ENCODE measurements at places on chromosomes 7 and 10.

DNA sequence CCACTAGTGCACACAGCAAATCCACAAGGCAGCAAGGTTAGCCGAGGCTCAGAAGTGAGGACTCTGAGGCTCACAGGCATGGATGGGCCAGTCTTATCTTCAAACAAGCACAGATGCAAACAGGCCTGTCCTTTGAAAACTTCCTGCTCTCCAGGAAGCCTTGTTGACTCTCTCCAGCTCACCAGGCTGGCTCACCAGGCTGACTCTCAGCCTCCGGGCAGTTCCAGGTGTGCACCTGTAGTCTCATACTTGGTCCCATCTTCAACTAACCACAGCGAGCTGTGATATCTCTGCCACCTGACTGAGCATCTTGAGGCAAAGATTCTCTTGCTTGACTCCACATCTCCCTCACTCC is 173.9 kb upstream of the ZMIZ1 start:
- peak; percentile 19 for DNase-seq

GRCh38 chr10:52631648-52632047 is 140.9 kb downstream of the MBL2 start:
- no peak for DNase-seq

DNA sequence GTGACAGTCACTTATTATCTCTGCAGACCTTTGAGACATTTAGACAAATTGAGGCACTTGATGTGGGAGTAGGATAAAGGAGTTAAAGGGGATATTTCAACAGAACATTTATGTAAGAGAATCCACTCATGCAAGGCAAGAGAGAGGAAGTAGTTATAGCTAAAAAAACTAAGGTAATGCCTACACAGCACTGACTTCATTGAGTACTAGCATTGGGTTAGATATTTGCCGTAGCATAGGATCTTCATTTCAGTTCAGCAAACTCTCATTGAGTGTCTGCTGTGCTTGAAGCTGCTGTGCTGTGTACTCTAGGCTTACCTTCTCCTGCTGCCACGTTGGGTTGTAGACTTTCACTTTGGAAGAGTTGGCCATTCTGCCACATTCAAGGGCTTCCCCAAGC is 10.5 kb upstream of the ENTPD1 start:
- no peak for DNase-seq

DNA sequence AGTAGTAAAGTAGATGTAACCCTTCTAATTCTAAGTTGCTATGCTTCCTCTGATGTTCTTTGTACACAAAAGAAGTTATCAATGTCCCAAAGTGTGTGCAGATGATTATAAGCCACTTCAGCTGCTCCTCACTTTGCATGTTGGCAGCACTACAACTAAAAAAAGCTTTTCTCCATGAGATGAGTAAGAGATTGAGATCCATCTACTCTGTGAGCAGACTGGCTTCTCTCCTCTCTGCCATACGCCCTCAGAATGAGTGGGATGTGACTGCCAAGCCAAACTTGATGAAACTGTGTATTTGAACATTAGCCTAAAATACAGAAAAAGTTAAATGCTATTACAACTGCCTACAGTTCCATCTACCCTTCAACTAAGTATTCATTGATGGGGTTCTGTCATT is 102.9 kb upstream of the ETV1 start:
- no peak for DNase-seq

GRCh38 chr7:20788420-20788990 is 1.8 kb upstream of the SP8 start:
- DNase-seq, result no peak

- DNase-seq, result no peak
Measured at GRCh38 chr7:150357270-150357669, 11.4 kb upstream of the REPIN1 start.

GRCh38 chr10:58152673-58153263 is 114.9 kb downstream of the IPMK start:
- peak; percentile 84 for DNase-seq

DNA sequence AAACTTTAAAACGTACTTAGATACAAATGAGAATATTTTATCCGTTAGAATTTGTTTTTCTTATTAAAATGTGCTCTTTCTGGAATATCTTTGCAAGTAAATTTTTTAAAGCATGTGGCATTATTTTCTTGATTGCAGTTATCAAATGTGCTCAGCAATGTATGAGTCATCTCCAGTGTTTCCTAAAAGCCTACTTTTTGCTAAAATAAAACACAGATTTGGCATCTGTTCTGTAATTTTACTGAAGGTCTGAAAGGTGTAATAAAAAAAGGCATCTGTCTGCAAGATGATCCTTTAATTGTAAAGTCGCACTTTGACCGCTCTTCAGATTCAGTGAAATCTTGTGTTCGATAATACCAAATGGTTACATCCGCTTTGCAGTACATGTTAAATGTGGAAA is 3.4 kb downstream of the GNAT3 start:
- DNase-seq, result no peak

GRCh38 chr7:123871998-123872867 is 27.3 kb downstream of the HYAL4 start:
- peak; percentile 77 for DNase-seq

- DNase-seq, result no peak
Measured at GRCh38 chr7:115965796-115966475, 64.6 kb downstream of the TFEC start.

- DNase-seq, result no peak
Measured at GRCh38 chr7:81791568-81792518, 22.0 kb upstream of the HGF start.

GRCh38 chr7:2007551-2007950 is 225.2 kb downstream of the MAD1L1 start:
- DNase-seq, result no peak

DNA sequence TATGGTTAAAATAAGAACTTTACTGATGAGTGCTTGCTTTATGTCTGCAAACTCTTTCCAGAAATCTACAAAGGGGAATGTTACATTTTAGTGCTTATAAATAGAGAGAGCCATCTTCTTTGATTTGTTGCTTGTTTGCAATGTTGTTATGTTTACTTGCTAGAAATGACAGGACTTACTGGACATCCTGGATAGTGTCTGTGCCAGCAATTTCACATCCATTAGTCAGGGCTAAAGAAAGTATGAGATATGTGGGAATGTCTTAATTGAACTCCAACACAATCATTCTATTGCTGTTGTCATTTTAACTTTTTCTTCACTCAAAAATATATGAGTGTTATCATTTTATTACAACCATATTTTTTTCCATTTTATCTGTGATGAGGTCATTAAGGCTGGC is 453.2 kb downstream of the TNS3 start:
- no peak for DNase-seq

GRCh38 chr10:129404091-129404490 is 63.0 kb upstream of the MGMT start:
- DNase-seq, result no peak

DNA sequence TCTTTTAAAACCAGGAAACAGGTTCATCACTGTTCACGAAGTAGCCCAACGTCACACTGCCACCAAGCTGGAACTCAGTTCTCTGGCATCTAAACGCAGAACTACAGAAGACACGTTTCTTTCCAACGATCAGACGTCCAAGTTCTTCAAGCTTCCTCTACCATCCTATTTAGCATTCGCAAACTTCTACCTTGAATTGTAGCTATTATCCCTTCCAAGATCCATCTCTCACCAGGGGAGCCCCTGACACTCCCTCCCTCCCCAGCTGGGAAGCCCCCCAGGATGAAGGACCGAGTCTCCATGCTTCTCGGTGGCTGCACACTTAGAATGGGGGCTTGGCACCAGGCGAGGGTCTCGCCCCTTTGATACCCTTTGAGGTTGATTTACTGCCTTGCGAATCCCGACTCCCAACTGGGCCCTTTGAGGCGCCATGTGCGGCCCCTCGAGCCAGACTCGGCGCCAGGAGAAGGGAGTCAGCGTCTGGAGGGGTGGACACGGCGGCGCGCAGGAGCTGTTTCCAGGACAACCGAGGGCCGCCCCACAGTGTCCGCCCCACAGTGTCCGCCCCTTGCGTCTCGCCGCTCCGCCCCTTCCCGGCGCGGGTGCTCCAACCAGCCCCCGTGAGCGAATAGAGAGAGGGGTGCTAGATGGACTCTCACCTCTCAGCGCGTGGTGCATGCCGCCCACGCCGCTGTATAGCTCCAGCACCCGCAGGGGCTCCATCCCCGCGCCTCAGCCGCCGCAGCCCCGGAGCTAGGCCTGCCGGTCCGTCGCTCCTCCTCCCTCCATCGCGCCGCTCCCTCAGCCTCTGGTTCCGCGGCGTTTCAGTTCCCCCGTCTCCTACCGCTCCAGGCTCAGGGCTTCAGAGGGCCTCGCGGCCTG is at the start of gene TRDMT1:
Gene TRDMT1 (minus strand): TSS at position 761 of the 882 bp plus-strand sequence. CDS start 38 bp downstream, at position 723.
- DNase-seq, result peak; percentile 95

DNA sequence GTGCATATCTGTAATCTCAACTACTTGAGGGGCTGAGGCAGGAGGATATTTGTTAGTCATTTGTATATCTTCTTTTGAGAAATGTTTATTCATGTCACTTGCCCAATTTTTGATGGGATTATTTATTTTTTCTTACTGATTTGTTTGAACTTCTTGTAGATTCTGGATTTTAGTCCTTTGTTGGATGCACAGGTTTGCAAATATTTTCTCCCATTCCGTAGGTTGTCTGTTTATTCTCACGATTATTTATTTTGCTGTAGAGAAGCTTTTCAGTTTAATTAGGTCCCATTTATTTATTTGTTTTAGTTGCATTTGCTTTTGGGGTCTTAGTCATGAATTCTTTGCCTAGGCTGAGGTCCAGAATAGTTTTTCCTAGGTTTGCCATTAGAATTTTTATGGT is 44.1 kb upstream of the OSBPL3 start:
- no peak for DNase-seq

DNA sequence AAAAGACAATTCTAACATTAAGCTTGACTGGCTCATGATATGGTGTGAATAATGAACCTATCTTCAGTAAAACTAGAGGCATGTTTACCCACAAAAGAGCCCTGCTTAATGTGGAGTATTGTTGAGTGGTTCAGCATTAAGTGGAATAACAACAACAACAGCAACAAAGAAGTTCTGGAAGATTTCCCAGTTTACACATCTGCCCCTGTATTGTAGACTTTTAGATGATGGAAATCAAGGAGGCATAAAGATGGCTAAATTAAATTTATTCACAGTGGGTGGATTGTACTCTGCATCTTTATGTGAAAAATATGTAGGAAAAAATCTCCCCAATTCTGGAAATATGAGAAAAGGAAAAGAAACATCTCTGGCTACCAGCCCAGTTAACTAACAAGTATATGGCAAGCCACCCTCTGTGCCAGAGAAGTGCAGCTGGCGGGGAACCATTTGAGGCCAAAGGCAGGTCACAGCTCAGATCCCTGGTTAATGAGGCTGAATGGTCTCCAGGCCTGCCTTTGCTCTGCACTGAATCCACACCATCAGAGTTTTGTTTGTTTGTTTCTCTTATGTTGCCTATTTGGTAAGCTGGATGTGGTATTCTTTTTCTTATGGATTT is 186.0 kb downstream of the SEMA3D start:
- no peak for DNase-seq

GRCh38 chr7:73376671-73377412 is 48.9 kb downstream of the FKBP6 start:
- DNase-seq, result no peak

GRCh38 chr10:75400163-75400770 is 1.3 kb downstream of the ZNF503 start:
- no peak for DNase-seq

- no peak for DNase-seq
Measured at GRCh38 chr10:65670087-65670486, 1255.7 kb upstream of the LRRTM3 start.

- DNase-seq, result peak; percentile 67
Measured at GRCh38 chr10:2619472-2619871, 447.9 kb upstream of the PFKP start.

DNA sequence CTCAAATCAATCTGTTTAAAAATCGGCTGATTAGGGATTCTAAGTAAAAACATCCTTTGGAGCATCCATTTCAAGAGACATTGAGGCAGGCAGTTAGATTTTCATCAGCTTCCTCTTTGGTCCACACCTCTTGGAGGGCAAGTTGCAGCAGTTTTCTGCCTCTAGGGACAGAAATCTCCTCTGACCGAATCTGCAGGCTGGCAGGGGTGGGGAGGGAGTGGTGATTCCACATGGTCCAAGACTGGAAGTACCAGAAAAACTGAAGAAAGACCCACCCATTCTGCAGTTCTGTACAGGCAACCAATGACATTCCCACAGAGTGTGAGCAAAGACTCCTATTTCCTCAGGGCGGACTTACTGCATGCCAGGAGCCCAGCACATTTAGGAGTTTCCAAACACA is 29.0 kb downstream of the FGFBP3 start:
- peak; percentile 72 for DNase-seq

GRCh38 chr7:139767561-139767982 is 10.2 kb downstream of the HIPK2 start:
- DNase-seq, result no peak

DNA sequence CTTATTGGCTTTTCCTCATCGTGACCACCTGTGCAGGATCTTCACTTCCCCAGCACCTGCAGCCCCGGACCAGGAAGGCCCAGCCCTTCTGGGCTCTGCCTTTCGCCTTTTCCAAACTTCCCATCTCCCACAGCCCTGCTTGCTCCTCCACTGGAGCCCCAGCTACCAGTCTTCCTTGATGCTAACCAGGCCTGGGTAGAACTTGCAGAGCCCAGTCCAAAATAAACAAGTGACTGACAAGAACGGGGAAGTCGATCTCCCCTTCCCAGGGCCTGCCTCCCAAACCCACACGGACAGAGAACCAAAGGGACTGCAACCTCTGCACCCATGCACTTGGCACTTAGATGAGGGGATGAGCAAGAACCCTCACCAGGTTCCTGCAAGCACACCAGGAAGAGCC is 154.9 kb upstream of the C7orf33 start:
- DNase-seq, result no peak

GRCh38 chr7:142890874-142891485 is 5.4 kb upstream of the TRPV6 start:
- DNase-seq, result no peak

GRCh38 chr10:110568055-110568735 is 700 bp downstream of the SMC3 start:
- peak; percentile 69 for DNase-seq

- no peak for DNase-seq
Measured at GRCh38 chr10:35011771-35012191, 78.4 kb downstream of the CUL2 start.

DNA sequence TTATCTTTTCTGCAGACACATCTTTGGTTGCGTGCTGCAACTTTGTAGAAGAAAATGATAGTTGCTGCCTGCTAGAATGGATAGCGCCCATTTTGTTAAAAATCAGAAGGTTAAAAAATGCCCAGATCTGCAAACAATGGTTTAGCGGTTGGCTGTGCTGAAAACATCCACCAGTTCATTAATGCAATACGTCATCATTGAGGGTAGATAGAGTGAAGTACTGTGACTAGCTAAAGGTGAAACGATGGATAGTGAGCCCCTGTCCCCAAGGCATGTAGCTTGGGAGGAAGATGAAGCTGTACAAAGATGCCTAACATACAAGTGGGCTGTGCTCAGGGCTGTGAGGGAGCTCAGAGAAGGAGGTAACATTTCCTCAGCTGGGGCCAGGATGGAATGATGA is 48.4 kb downstream of the TEX36 start:
- DNase-seq, result no peak

GRCh38 chr7:11082552-11083213 is 109.0 kb downstream of the PHF14 start:
- peak; percentile 38 for DNase-seq

DNA sequence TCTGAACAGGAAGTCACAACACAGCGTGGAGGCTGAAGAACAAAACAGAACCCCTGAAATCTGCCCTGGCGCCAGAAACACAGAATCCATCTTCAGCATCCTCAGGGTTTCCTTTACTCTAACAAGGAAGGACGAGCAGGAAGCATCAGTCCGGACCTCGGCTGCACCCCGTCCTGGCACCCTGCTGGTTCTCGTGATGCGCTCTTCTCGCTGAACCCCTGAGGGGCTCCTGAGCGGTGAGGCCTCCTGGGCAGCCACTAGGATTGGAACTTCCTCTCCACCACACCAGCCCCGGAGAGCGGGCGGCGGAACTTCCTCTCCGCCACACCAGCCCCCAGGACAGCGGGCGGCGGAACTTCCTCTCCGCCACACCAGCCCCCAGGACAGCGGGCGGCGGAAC is 461.9 kb downstream of the PTPRN2 start:
- DNase-seq, result no peak

Data from mesendoderm (in vitro differentiated cells).